ENCODE measurements at places on chromosomes 6 and 20.

DNA sequence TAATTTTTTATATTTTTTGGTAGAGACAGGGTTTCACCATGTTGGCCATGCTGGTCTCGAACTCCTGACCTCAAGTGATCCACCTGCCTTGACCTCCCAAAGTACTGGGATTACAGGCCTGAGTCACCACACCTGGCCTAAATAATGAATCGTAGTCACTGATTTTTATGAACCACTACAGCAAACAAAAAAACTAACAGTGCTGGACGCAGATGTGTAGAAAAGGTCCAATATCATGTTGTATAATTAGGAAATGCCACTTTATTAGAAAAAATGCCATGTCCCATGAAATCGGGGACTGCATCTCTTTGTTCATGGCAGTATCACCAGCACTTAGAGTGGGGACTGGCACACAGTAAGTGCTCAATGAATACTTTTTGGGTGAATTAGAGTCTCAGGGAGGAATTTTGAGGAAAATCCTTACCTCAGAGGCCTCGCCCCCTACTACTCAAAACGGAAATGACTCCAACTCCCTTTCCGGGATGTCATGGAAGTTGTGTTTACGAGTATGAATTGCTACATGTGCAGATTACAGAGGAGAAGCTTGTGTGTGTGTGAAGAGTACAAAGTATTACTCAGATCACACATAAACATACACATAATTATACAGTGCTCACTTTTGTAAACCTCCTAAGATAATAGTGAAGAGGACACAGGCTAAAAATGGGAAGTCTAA, 43.6 kb upstream of the FAM50B start:
- no peak for DNase-seq

GRCh38 chr6:32982084-32982701, 13.8 kb downstream of the BRD2 start:
- DNase-seq: no peak

DNA sequence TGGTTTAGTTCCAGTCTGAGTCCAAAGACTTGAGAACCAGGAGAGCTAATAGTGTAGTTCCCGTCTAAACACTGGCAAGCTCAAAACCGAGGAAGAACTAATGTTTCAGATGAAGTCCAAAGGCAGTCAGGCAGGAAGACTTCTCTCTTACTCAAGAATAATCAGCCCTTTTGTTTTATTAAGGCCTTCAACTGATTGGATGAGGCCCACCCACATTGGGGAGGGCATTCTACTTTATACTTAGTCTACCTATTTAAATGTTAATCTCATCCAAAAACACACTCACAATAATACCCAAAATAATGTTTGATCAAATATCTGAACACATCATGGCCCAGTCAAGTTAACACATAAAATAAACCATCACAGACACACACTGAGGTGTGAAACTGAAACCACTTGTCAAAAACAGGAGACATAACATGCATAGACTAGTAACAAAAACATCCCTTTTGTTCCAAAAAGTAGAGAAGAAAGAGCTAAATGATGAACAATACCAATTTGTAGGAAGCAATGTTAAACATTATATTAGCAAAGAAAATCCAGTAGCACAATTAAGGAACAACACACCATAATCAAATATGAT, 50.2 kb upstream of the SENP6 start:
- no peak for DNase-seq

DNA sequence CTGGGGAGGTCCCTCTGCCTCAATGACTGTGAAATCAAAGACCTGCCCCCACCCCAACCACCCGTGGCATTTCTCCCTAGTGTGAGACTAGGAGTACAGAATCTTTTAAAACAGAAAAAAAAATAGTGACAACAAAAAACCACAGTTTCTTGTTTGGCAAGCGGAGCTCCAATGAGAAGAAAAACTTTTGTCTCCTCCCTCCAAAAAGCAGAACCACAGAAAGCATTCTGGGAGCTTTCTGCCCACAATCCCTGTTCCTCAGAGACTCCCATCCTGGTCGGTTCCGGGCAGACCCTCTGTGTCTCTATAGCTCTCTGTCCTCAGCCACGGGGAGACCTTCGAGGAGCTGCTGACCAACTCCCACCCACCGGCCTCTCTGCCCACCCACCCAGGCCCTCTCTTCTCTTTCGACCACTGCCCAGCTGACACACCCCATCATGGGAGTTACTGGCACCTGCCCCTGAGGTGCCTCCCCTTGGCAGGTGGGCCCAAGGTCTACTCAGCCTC, 4.9 kb downstream of the PREX1 start:
- no peak for DNase-seq

DNA sequence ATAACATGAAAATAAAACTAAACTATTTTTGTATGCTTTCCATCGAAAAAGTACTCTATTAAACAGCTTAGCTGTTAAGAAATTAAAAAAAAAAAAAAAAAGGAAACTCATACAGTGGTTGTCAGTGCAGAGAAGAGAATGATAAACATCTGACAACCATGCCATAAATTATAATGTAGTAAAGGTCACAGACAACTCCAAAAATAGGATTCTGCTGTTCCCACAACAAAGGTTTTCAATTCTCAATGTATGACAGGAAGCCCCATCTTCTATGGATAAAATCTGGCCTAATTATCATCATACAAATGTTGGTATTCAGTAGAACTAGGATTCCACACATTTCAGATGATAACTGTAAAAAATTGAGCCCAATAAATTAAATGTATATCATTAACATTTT, 5.0 kb downstream of the PLN start:
- DNase-seq: no peak

- DNase-seq: no peak
Measured at GRCh38 chr6:9978480-9978879, 436.4 kb downstream of the TFAP2A start.

- DNase-seq: no peak
Measured at GRCh38 chr20:19855416-19855815, 97.4 kb downstream of the RIN2 start.

DNA sequence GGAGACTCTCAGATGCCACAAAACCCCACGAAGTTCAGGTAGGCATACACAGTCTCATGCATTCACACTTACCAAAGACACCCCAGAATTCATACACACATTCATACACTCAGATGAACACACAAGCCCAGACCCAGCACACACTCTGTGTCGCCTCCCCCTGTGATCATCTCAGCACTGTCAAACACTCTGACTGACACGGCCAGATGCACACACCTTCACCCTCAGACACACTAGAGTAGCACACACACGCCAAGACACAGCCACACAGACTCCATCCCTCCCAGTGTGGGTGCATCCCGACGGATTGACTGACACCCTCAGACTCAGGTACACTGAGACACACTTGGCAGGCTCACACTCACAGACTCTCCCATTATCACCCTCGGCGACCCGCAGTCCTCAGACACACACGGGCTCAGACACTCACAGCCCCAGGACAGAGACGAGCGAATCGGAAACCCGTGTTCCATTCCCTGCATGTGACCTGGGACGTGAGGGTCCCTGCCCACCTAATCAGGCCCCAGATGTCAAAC, 872 bp upstream of the RIMS4 start:
- DNase-seq: no peak

GRCh38 chr20:56316051-56316450, 42.7 kb upstream of the FAM210B start:
- no peak for DNase-seq

- no peak for DNase-seq
Measured at GRCh38 chr20:43959079-43959919, 44.6 kb downstream of the TOX2 start.

- DNase-seq: no peak
Measured at GRCh38 chr6:63674635-63675034, 39.0 kb downstream of the PHF3 start.

- DNase-seq: no peak
Measured at GRCh38 chr6:106789428-106790148, 160.2 kb downstream of the QRSL1 start.

GRCh38 chr6:149933036-149933435, 8.8 kb upstream of the ULBP2 start:
- DNase-seq: no peak

DNA sequence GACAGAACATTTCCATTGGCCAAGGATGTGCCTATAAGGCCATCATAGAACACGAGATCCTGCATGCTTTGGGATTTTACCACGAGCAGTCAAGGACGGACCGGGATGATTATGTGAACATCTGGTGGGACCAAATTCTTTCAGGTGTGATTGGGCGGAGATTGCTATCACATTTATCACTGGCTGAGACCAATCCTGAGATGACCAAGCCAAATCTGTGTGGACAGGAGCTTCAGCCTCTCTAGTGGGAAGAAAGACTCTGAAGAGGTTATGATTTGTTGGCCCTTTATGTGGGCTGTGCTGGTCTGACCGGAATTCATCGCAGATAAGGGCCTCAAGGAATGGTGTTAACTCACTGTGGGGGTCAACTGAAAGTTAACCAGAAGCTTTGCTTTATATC, 26.4 kb downstream of the MEP1A start:
- DNase-seq: no peak

- peak; percentile 76 for DNase-seq
Measured at GRCh38 chr6:138161338-138162110, at the start of gene ARFGEF3. Gene ARFGEF3, plus strand, starts transcription at chr6:138161939. Its CDS starts 148 bp downstream, at chr6:138162087.

GRCh38 chr20:54174457-54175175, 830 bp upstream of the CYP24A1 start:
- no peak for DNase-seq

DNA sequence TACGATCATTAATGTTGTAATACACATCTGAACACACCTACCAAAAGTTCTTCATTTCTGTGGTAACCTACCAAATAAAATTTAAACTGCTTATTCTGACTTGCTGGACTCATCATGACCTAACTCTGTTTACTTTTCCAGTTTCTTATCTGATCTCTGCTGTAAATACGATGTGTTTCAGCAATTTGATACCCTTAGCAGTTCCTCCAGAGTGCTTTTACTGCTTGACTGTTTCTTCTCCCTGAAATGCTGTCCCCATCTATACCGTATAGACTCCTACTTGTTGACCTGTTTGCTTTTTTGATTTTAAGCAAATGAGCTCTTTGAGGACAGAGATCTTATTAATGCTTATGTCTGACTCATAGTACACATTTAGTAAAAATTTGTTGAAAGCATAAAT, 119.5 kb downstream of the SCAF8 start:
- no peak for DNase-seq

DNA sequence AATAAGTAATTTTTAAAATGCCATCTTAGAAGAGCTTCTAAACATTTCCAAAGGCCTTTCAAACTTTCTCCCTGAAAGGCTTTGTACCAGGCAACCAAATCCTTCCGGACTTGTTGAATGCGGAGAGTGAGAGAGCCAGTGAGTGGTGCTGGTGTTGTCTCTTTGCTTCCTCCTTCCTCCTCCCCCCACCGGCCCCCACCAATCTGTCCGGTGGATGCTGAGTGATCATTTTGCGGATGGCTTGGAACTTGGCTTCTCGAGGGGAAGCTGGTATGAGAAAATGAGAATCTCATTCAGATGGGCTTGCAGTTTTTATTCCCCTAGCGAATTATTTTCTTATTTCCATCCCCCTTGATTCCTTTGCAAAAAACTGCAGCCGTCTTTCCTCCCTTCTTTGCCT, 97.3 kb downstream of the ANKRD60 start:
- no peak for DNase-seq

- DNase-seq: no peak
Measured at GRCh38 chr6:158774717-158775449, 44.3 kb downstream of the EZR start.

GRCh38 chr6:165511807-165512206, 151.2 kb downstream of the PDE10A start:
- DNase-seq: no peak

GRCh38 chr20:19683188-19683587, 74.9 kb upstream of the RIN2 start:
- DNase-seq: no peak

GRCh38 chr6:142853244-142854180, 91.5 kb downstream of the HIVEP2 start:
- DNase-seq: peak; percentile 25

- no peak for DNase-seq
Measured at GRCh38 chr6:146546443-146547043, 2.9 kb downstream of the RAB32 start.

DNA sequence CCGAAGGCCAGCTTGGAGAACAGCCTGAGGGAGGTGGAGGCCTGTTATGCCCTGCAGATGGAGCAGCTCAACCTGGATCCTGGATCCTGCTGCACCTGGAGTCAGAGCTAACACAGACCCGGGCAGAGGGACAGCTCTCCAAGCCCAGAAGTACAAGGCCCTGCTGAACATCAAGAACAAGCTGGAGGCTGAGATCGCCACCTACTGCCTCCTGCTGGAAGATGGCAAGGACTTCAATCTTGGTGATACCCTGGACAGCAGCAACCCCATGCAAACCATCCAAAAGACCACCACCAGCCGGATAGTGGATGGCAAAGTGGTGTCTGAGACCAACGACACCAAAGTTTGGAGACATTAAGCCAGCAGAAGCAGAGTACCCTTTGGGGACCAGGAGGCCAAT, 223.5 kb upstream of the ID4 start:
- DNase-seq: no peak

GRCh38 chr6:99393366-99393697, 663 bp downstream of the COQ3 start:
- no peak for DNase-seq

DNA sequence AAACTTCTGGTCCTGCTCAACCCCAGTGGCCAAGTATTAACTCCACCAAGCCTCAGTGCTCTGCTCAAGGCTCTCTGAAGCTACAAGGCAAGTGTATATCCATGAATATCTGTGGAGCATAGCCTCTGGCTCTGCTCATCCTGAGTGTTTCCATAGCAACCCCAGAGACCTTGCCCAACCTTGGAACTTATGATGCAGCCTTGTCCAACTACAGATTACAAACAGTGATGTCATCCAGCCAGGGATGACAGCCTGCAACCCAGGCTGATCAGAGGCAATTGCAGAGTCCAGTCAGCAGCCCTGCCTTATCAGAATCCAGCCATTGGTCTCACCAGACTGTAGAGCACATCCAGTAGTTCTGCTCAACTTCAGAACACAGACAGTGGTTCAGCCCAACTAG, 65.5 kb upstream of the SPACA1 start:
- DNase-seq: no peak

- DNase-seq: no peak
Measured at GRCh38 chr6:48584846-48585245, 473.8 kb upstream of the PTCHD4 start.

DNA sequence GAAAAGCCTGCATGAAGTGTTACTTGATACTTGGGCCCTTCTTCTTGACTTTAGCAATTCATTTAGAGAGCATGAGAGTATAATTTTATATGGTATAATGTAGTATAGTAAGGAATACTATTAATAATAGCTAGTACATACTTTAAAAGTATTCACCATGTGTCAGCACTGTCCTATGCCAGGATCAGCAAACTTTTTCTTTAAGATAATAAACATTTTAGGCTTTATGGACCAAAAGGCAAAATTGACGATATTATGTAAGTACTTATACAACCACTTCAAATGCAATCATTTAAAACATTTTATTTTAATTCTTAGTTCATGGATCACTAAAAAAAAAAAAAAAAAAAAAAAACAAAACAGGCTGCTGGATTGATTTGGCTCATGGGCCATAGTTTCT, 163.9 kb downstream of the IBTK start:
- DNase-seq: no peak

Data from LoVo (cell line).